ENCODE measurements at places on chromosomes 6 and 20.

DNA sequence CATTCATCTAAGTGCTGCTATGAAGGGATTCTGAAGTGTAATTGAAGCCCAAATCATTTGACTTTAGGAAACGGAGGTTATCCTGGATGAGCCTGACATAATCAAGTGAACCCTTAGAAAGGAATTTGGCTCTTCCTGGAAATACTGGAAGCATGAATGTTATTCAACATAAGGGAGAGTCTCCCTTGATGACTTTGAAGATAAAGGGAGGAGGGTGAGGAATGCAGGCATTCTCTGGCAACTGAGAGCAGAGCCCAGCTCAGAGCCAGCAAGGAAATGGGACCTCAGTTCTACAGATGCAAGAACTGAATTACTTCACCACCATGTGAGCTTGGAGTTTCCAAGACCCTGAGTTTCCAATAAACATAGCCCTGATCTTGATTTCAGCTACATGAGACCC, 168.2 kb downstream of the DLL1 start:
- no peak for DNase-seq

DNA sequence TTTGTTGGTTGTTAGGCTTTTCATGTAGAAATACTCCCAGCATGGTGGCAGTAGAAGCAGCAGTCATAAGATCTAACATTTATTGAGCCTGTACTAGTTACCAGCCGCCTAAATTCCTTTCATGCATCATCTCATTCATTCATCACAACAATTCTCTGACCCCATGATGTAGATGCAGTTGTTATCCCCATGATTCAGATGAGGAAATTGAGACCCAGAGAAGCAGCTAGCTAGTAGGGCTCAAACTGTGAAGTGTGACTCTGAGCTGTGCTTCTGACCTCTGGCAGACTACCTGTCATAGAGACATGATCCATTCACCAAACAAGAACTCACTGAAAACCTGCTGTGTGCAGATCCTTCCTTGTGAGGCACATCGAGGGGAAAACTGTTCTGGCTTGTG, 16.9 kb downstream of the RREB1 start:
- no peak for DNase-seq

DNA sequence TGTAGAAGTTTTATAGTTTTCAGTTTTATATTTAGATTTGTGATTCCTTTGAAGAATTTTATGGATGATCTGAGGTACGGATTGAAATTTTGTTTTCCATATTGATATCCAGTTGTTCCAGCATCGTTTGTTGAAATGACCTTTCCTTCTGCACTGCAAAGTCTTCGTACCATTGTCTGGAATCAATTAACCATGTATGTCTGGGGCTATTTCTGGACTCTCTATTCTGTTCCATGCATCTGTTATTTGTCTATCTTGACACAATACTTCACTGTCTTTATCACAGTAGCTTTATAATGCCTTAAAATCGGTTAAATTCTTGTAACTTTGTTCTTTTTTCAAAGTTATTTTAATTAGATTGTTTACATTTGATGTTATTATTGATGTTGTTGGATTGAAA, 154.9 kb downstream of the FARS2 start:
- no peak for DNase-seq

- peak; percentile 51 for DNase-seq
These were observed 292.1 kb downstream of the CDKAL1 start for GRCh38 chr6:20826378-20826777.

DNA sequence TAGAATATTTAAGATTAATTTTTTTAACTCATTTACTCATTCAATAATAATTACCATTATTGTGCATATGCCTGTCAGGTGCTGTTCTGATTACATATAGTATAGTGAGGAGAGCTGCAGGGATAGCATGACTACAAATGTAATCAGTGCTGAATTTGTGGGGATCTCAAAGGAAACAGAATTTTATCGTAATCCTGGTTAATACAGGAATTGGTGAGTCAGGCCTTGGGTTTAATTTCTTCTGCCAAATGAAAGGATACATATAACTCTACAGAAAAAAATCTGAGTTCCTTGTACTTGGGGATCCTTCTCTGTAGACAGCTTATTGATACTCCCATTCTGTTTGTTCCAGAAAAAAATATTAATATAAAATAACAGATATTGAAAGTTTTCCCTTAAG, 297.2 kb downstream of the GJA1 start:
- DNase-seq: peak; percentile 10

GRCh38 chr20:62408055-62408454, 970 bp upstream of the CABLES2 start:
- no peak for DNase-seq

GRCh38 chr20:43508604-43509040, 1.1 kb downstream of the L3MBTL1 start:
- no peak for DNase-seq

- DNase-seq: no peak
These were observed 16.7 kb upstream of the SGK2 start for GRCh38 chr20:43542161-43542560.

GRCh38 chr6:167668019-167668753, 158.5 kb upstream of the AFDN start:
- no peak for DNase-seq

DNA sequence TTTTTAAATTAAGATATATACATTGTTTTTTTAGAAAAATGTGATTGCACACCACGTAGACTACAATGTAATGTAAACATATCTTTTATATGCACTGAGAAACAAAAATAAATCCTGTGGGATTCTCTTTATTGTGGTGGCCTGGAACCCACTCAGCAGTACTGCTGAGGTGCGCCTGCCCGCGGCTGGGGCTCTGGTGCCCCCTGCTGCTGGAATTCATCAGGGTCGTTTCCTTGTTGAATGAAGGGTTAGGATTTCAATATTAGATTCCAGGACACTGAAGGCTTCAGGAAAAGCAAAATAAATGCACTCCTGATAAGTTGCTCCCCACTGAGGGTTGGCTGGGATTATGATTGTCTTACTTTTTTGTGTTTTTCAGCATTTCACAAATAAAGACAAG, 175.8 kb upstream of the GGTLC1 start:
- DNase-seq: no peak

GRCh38 chr6:42689371-42689770, 33.0 kb downstream of the PRPH2 start:
- DNase-seq: no peak

DNA sequence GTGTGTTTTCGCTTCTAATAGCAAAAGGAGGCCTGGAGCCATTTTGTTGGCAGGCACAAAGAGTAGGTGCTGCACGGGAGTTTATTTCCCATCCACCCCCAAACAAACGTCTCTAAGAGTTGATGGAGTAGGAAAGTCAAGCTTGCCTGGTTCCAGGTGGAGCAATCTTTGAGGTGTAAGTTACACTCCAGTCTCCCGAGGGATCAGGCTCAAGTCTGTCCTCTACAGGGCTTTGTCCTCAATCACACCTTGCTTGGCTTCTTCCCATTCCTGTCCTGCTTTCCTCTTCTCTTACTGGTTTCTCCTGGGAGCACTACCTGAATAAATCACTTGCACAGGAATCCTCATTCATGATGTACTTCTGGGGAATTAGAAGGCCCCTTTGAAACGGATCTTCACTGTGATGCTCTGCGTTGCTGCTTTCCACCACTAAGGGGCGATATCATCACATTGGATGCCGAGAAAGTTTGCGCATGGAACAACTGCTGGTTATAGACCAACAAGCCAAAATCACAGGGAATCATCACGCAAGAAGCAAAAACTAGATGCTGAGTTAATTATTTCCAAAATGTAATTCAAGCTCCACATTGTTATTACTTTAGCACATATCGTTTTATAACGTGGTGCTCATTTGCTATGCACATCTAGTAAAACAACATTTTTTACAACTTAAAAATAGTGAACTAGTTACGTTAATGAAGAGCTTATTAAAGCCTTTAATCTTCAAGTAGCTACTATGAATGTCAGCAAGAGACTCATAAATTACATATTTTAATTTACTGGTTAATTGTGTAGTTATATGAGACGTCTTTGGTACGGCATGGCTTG, 156.8 kb downstream of the DNAH8 start:
- peak; percentile 6 for DNase-seq

- no peak for DNase-seq
These were observed 41.1 kb downstream of the HS3ST5 start for GRCh38 chr6:114301596-114302219.

GRCh38 chr20:31607640-31608250, 2.7 kb downstream of the ID1 start:
- no peak for DNase-seq

- no peak for DNase-seq
These were observed at the start of gene NKAIN2 for GRCh38 chr6:123803504-123804013. TSS of gene NKAIN2 (plus strand) at chr6:123803865.

DNA sequence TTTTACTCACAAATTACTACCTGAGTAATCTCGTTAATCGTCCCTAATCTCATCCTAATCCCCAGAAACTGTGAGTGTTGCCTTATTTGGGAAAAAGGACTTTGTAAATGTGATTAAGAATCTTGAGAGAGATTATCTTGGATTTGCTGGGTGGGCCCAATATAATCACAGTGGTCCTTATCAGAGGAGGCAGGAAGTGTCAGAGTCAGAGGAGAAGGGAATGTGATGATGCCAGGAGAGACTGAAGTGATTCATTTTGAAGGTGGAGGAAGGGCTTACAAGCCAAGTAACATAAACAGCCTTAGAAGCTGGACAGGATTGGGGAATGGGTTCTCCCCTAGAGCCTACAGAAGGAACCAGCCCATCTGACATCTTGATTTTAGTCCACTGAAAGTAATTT, 16.7 kb downstream of the RPP21 start:
- no peak for DNase-seq

GRCh38 chr20:17298171-17298570, 71.3 kb downstream of the PCSK2 start:
- DNase-seq: no peak

DNA sequence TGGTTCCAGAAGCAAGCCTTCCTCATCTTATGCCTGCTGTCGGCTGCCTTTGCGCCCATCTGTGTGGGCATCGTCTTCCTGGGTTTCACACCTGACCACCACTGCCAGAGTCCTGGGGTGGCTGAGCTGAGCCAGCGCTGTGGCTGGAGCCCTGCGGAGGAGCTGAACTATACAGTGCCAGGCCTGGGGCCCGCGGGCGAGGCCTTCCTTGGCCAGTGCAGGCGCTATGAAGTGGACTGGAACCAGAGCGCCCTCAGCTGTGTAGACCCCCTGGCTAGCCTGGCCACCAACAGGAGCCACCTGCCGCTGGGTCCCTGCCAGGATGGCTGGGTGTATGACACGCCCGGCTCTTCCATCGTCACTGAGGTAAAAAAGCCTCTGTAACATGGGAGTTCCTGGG, 366 bp downstream of the SLC22A1 start:
- DNase-seq: no peak

Measured in skeletal muscle cell (primary cell).